ENCODE measurements at places on chromosomes 12 and 14.

GRCh38 chr12:9343731-9344130 lies 135.5 kb upstream of the PZP start:
- no peak for DNase-seq

- no peak for DNase-seq
Measured at GRCh38 chr12:47281667-47282171, 202.0 kb upstream of the AMIGO2 start.

DNA sequence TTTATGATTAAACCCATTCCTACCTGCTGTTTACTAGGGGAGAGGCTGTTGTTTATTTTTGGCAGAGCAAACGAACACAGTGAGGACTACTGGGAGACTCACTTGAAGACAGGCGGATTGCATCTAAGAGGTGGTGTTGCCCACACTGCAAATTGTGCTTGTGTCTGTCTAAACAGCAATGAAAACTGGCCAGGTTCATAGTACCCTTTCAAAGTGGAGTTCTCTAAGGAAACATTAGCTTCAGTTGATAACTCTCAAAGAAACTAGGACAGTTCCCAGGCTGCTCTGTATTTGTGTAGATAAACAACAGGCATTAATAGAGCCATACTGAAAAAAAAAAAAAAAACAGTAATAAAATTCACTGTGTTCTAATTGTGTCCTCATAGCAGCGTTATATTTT lies 466.0 kb upstream of the RGS6 start:
- DNase-seq = no peak

DNA sequence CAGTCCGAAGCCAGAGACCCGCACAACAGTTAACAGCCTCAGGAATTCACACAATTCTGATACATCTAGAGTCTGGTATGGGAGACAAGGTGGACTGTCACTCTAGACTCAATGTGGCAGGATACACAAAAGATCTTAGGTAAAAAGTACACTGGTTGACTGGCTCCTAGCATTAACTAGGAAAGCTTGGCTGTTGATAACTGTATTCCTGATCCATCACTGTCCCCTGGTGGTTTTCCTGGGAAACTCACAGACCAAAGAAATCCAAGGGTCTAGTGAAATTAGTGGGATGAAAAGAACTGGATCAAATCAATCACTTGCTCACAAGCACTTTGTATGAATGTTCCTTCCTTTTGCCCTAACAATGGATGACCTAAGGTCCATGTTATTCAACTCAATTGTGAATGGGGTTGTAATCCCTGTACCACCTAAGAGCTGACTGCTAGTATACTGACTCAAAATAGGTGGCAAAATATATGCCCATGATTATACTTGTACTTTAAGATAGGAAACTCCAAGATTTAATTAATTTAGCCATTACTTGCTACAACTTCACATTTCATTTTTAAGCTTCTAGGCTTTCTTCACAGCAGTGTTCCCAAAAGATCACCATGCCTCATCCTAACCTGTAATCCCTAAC lies 14.0 kb downstream of the NPC2 start:
- DNase-seq = no peak

GRCh38 chr12:116920939-116921338 lies 10.2 kb downstream of the FBXW8 start:
- DNase-seq = no peak

DNA sequence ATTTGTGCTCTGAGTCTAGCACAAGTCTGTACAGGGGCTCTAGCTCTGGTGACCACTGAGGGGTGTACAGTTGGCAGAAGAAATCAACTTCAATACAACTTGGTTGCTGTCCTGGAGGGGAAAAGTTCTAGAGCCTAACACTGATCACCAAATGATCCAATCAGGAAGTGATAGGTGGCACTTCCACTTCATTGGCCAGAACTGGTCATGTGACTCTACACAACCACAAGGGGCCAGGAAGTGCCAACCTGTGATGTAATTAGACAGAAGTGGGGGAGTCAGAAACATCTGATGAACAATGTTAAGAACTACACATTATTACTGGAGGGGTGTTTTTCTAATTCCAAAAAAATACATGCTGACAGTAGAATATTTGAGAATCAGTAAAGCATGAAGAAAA lies 401.6 kb downstream of the VRK1 start:
- no peak for DNase-seq

GRCh38 chr12:54981796-54982195 lies 2.8 kb downstream of the TESPA1 start:
- no peak for DNase-seq

- no peak for DNase-seq
Measured at GRCh38 chr12:30624009-30624408, 71.7 kb downstream of the IPO8 start.

Measured in activated CD4-positive, CD25-positive, alpha-beta regulatory T cell treated with anti-CD3 and anti-CD28 coated beads, Interleukin-2, amount 50 U/mL, for 16 hours (primary cell).